Left lung (tissue), 14 donors: ENCODE measurements at places on chromosomes 4 and X. TPM values are rescaled to one million over a fixed set of nuclear protein-coding genes. Genes with fewer than 3 reads are reported as not detected.

The FATE1 gene
- polyA plus RNA-seq = 0.38 TPM

The SSX1 gene
- polyA plus RNA-seq = not detected

The FAAH2 gene
- polyA plus RNA-seq = 9.6 TPM

The CXXC4 gene
- polyA plus RNA-seq = 17.5 TPM

The FGF13 gene
- 12.4 TPM for polyA plus RNA-seq

The ETNPPL gene
- polyA plus RNA-seq = not detected

The DCLK2 gene
- polyA plus RNA-seq = 12.2 TPM

The LEF1 gene
- 49.4 TPM for polyA plus RNA-seq

The FGFBP1 gene
- 0.10 TPM for polyA plus RNA-seq

The ZMAT1 gene
- polyA plus RNA-seq = 29.0 TPM

The CT45A2 gene
- polyA plus RNA-seq = 1.8 TPM

The POU3F4 gene
- polyA plus RNA-seq = 0.06 TPM

The CSN1S1 gene
- not detected for polyA plus RNA-seq

The PABPC1L2B gene
- not detected for polyA plus RNA-seq

The LANCL3 gene
- 3.7 TPM for polyA plus RNA-seq

The RNF4 gene
- 65.9 TPM for polyA plus RNA-seq

The SPIN3 gene
- polyA plus RNA-seq = 27.3 TPM

The SUPT20HL1 gene
- polyA plus RNA-seq = not detected

The JCHAIN gene
- polyA plus RNA-seq = 2.4 TPM

The DMRTC1 gene
- polyA plus RNA-seq = 0.52 TPM

The PLP1 gene
- 18.6 TPM for polyA plus RNA-seq

The PNMA5 gene
- 0.17 TPM for polyA plus RNA-seq

The CYBB gene
- 16.2 TPM for polyA plus RNA-seq

The MAGEE2 gene
- polyA plus RNA-seq = 1.0 TPM

The PTTG2 gene
- polyA plus RNA-seq = not detected

The TEX13B gene
- not detected for polyA plus RNA-seq

The ITIH6 gene
- polyA plus RNA-seq = not detected

The RAB41 gene
- polyA plus RNA-seq = 1.3 TPM

The RHOXF2B gene
- 0.08 TPM for polyA plus RNA-seq

The EGFL6 gene
- polyA plus RNA-seq = 69.5 TPM

The TEC gene
- 8.0 TPM for polyA plus RNA-seq

The MAGEA8 gene
- polyA plus RNA-seq = 0.45 TPM

The CFAP47 gene
- 5.3 TPM for polyA plus RNA-seq

The SPATA4 gene
- polyA plus RNA-seq = 1.5 TPM

The FGD1 gene
- 21.2 TPM for polyA plus RNA-seq

The IL13RA2 gene
- 0.63 TPM for polyA plus RNA-seq

The GAGE13 gene
- polyA plus RNA-seq = not detected

The USP17L13 gene
- polyA plus RNA-seq = not detected

The CXCL11 gene
- polyA plus RNA-seq = 0.08 TPM

The TMPRSS11F gene
- not detected for polyA plus RNA-seq

The ZAR1 gene
- 0.08 TPM for polyA plus RNA-seq

The PAQR3 gene
- 17.4 TPM for polyA plus RNA-seq

The DOCK11 gene
- 13.4 TPM for polyA plus RNA-seq

The AMER1 gene
- 8.2 TPM for polyA plus RNA-seq

The UNC5C gene
- 38.5 TPM for polyA plus RNA-seq

The AKAP14 gene
- polyA plus RNA-seq = 0.81 TPM

The SATL1 gene
- polyA plus RNA-seq = 0.52 TPM

The HDX gene
- polyA plus RNA-seq = 7.3 TPM

The LAMP2 gene
- polyA plus RNA-seq = 101 TPM

The EDA2R gene
- polyA plus RNA-seq = 0.82 TPM

The P2RY10 gene
- polyA plus RNA-seq = 0.33 TPM

The TRMT44 gene
- 19.5 TPM for polyA plus RNA-seq

The HMGN5 gene
- polyA plus RNA-seq = 31.9 TPM
